Endothelial cell of umbilical vein (primary cell): ENCODE measurements at places on chromosomes 4 and X. TPM values are rescaled to one million over a fixed set of nuclear protein-coding genes. Genes with fewer than 3 reads are reported as not detected.

DNA sequence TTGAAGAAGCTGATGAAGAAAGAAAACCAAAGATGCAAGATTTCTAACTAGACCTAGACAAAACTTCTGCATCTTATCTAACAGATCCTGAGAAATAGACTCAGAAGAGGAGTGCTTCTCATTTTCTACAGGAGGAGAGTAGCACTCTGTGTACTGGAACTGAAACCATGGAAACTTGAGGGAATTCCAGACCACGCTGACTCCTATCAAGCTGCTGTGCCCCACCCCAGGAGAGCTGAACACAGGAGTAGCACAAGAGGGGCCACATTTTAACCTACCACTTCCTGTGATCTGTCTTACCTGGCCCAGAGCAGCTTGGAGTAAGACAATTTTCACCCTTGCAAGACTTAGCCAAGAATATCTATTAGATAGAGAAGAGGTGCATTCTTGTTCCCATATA is 248.9 kb downstream of the SCFD2 start:
- no peak for DNase-seq

The GPRASP2 gene
- polyA plus RNA-seq, result 3.7 and 4.9 TPM in 2 replicates

The DKK2 gene
- polyA plus RNA-seq, result 0.14 and 0.19 TPM in 2 replicates

GRCh38 chr4:147318586-147318985 is 162.3 kb upstream of the EDNRA start:
- no peak for DNase-seq

GRCh38 chrX:127243654-127244053 is 424.1 kb downstream of the PRR32 start:
- DNase-seq, result no peak

The RASSF6 gene
- polyA plus RNA-seq, result not detected in 2 replicates
